ENCODE measurements at places on chromosomes 11 and 22.

DNA sequence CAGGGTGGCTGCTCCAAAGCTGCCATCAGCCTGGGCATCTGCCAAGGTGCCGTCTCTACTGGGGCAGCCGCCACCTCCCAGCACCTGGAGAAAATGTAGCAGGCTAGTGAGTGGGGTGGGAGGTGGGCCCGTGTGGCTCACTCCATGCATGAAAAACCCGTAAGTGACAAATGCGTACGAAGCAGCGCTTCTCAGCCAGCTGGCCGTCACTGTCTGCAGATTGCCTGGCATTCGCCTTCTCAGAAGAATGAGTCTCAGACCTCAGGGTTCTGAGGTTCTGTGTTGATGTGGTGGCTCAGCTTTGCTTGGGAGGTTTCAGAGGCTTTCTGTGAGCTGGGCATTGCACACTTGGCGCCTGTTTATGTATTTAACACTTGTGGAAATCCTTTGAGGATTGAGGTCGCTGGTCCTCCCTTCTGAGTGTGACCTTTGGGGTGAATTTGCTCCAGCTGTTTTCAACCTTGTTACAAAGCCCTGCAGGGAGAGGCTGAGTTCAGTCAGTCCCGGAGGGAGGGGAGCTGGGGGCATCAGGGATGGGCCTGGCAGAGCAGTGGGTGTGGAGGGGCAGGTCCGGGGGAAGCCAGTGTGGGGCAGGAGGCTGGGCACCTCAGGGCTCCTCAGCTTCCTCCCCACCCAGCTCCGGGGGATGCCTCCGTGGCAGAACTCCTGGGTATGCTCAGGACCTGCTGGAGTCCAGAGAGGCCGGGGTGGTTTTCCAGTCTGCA lies 977.0 kb downstream of the TBC1D22A start:
- DNase-seq = no peak

DNA sequence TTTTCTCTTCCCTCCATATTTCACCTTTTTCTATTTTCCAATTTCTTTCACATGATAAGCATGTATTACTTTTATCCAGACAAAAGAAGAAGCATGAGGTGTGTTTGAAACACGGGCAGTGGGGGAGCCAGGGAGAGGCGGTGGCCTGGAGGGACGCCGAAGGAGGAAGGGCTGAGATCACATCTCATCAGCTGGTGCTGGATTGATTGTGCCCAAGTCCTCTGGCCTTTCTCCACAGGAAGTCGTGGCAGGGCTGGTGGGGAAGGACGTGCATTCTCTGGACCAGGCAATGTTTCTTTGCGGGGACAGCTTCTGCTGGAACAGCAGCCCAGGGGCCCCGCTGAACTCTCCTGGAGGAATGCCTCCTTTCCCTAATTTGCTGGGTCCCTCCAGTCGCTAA lies 82.9 kb downstream of the MIAT start:
- DNase-seq = no peak

DNA sequence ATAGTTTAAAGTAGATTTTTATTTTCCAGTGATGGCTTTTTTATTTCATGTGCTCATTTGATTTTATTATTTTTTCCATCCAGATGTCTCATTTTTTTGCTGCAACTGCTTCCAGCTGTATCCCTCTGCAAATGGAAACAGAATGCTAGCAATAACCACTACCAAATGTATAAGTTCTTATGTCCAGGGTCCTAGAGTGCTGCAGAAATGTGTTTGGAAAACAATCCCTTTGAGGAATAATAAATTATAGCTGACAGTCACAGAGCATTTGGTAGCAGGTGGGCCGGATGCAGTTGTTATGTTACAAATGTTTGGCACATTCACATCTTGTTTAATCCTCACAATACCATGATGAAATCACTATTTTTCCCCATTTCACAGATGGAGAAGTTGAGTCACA lies 300.7 kb upstream of the PDGFD start:
- DNase-seq = no peak

DNA sequence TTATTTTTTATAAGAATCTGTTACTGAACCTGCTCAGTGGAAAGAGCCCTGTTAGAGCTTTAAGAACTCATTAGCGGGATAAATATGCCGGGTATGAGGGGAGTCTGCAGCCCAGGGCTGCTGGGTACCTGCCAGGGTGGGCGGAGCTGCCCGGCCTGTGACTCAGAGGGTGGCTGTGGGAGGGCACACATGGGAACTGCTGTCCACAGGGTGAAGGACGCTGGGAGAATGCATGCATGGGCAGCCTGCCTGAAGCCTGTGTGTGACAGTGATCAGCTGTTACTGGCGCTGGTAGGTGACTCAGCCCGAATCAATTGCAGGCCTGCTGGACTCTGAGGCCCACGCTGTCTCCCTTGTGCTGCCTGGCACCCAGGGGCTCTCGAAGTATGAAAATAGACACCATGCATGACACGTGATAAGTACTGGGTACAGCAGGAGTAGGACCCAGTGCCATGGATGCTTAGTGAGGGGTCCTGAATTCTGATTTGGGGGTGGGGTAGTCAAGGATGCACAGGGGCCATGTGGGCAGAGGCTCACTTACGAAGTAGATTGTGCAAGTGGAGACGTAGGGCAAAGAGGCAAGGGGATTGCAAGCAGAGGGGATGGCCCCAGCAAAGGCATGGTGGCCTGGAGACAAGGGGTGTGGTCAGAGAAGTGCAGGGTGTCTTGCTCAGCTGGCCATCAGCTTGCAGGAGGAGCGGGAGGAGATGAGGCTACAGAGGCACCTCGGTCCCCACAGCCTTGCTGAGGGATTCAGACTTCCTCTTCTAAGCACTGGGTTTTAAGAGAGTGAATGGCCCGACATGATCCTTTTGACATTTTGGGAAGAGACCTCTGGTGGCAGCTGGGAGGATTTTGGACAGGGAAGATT lies 36.5 kb downstream of the GRIK4 start:
- peak; percentile 67 for DNase-seq

DNA sequence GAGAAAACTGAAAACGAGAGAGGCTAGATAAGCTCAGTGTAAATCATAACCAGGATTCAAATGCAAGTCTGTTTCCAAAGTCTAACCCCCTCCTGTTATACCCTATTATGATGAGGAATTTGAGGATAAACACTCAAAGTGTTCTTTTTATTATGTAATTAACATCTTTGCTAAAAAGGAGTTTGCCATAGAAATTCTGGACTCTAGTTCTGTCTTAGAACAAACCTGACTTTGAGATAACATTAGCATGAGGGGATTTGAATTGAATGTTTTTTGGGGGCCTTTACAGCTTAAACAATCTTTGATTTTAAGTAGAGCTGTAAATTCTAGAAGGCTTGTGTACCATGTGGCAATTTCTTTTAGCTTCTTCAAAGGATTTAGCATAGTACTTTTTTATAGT lies 9.5 kb downstream of the C11orf54 start:
- no peak for DNase-seq

GRCh38 chr11:108216988-108217387 lies 5.5 kb downstream of the NPAT start:
- no peak for DNase-seq

DNA sequence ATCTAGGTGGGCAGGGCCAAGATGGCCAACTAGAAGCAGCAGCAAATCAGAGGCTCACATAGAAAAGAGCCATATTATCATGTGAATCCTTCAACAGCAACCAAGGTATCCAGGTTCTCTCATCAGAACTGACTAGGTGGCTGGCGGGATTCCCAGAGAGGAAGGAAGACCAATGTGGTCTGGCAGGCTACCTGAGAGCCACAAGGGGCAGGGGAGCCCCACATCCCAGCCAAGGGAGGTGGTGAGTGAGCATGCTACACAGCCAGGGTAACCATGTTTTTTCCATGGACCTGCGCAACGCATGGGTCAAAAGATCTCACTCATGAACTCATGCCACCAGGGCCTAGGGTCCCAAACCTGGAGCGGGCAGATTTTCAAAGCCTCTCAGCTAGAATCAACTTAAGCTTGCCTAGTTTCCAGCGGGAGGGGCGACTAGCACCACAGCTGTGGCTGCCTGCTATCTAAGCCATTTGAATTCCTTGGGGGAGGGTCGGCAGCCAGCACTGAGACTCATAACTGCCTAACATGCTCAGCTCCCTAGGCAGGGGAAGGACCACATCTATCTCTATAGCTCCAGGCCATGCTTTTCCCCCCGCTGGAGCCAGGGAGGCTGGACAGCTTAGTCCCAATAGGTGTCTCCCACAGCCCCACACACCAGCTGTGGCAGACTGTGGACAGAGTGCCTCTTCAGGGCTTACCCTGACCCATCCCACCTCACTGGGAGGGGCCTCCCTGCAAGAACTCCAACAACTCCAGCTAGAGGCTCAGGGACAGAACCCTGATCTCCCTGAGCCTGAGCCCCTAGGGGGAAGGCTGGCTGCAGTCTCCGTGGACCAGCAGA lies 28.7 kb upstream of the CASP12 start:
- DNase-seq = no peak

- DNase-seq = no peak
Observed at GRCh38 chr11:86724137-86724536, 51.7 kb upstream of the ME3 start.

GRCh38 chr11:78655561-78655960 lies 80.9 kb upstream of the NARS2 start:
- no peak for DNase-seq

DNA sequence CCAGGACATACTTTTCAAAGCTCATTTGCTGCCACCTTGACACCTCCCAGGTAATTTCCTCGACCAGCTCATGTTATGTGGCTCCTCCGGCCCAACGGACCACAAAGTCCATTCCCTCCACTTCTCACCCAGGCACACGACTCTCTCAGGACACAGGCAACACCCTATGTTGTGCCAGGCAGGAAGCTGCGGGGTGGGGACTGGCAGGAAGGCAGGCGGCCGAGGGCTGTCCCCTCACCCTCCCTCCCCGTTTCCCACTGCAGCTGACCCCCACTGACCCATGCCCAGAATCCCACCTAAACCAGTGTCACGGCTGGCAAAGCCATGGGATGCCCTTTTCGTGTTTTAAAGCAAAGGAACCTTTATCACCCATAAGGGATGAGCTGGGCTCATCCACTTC lies 20.8 kb downstream of the CELSR1 start:
- DNase-seq = no peak

GRCh38 chr11:104394508-104394907 lies 230.6 kb upstream of the PDGFD start:
- no peak for DNase-seq

DNA sequence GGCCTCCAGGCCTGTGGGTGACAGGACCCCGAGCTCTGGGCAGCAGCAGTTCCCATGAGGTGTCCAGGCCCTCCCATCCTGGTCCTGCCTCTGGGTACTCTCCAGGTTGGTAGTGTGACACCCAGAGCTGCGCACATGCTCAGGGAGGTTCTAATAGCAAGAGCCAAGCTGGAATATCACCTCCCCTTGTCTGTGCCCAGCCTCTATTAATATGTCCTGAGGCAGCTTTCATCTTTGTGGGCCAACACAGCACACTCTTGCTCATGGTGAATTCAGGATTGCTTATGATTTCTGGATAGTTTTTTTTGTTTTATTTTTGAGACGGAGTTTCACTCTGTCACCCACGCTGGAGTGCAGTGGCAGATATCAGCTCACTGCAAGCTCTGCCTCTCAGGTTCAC lies 3.3 kb downstream of the P2RX6 start:
- DNase-seq = no peak

Data from SHP77 treated with DMSO at 0.1 percent for 48 hours (cell line).